T-helper 22 cell (primary cell): ENCODE measurements at places on chromosomes 4 and X.

GRCh38 chr4:81796790-81797528 lies 325.3 kb upstream of the RASGEF1B start:
- no peak for DNase-seq

DNA sequence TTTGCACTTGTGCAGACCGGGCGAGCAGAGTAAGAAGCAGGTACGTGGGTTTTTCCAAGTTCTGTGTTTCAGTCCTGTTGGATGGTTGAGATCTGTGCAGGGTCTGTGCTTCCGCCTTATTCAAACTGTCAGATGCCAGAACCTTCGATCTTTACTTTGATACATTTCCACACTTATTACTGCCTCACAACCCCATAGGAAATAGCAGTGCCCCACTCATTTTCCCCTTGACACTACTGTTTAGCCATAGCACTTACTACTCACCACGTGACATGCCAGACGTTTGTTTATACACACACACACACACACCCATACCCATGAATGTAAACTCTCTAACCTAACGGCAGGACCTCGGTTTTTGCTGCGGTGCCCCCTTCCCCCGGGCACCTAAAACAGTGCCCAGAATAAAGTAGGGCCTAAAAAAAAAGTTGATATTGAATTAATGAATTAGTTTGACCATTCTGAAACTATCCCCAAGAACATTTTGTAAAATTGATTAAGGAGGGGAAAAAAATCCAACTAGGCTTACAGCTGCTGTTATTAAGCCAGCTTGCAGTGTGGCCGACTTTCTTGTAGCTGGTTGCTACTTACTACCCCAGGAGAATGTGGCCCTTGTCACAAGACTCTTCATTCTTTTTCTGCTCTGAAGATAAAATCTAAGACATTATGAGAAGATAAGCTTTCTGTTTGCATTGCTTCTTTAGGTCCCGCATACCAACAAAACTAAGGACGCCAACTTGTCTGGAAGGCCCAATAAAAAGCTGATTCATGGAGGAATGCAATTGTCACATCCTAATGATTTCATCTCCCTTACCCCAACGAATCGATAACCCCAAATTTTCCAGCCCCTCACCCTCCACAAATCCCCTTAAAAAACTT lies 704 bp upstream of the SEPSECS start:
- no peak for DNase-seq

DNA sequence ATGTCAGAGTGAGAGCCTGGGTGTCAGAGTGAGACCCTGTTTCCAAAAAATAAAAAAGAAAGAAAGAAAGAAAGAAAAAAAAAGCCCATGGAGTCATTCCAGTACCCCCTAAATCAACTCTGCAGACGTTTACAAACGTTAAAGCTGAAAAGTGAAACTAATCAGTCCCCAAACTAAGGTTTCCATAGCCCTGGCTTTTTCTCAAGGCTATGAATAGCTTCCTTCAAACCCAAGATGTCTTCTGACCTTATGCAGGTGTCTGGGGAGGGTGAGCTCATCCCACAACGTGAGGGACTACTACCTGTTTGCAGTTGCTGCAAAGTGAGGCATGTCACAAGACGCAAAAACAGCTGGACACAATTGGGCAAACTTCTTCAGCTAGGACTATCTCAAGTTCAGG lies 144.0 kb downstream of the SH3KBP1 start:
- DNase-seq, result no peak

- DNase-seq, result no peak
Observed at GRCh38 chr4:69591364-69591763, 48.1 kb downstream of the UGT2A2 start.

DNA sequence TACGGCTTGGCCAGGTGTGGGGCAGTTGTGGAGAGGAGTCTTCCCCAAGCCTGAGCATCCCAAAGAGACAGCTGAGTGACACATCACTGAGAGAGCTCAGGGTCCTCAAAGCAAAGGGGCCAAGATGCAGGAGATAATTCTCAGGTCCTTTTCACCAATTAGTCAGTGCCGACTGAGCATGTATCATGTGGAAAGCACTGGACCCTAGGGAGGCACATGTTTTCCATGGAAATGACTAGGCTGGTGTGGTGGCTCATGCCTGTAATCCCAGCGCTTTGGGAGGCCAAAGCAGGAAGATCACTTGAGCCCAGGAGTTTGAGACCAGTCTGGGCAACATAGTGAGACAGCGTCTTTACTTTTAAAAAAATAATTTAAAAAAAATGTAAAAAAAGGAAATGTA lies 67.3 kb upstream of the PRPS1 start:
- no peak for DNase-seq

GRCh38 chr4:61531188-61531587 lies 331.1 kb downstream of the ADGRL3 start:
- no peak for DNase-seq
